ENCODE measurements at places on chromosomes 2 and 18. TPM values are rescaled to one million over a fixed set of nuclear protein-coding genes. Genes with fewer than 3 reads are reported as not detected.

Gene CYS1
- total RNA-seq: 2.1 TPM

Gene SPP2
- total RNA-seq: not detected

Gene IL1R2
- 4.0 TPM for total RNA-seq

Gene SLC5A7
- total RNA-seq: not detected

Gene GLI2
- 4.6 TPM for total RNA-seq

Gene CREG2
- 1.1 TPM for total RNA-seq

Gene PXDN
- total RNA-seq: 239 TPM

Gene KCNG2
- total RNA-seq: 0.49 TPM

Gene CCDC102B
- total RNA-seq: 16.6 TPM

Gene TUBB8B
- not detected for total RNA-seq

Gene ACADL
- not detected for total RNA-seq

Gene PHOSPHO2
- 1.1 TPM for total RNA-seq
